ENCODE measurements at places on chromosomes 4 and X.

GRCh38 chrX:137166591-137166990 lies 132.8 kb upstream of the GPR101 start:
- DNase-seq = no peak

- DNase-seq = no peak
Observed at GRCh38 chr4:73964862-73965611, 16.8 kb downstream of the PF4 start.

- no peak for DNase-seq
Observed at GRCh38 chrX:149518236-149518635, 13.1 kb upstream of the IDS start.

DNA sequence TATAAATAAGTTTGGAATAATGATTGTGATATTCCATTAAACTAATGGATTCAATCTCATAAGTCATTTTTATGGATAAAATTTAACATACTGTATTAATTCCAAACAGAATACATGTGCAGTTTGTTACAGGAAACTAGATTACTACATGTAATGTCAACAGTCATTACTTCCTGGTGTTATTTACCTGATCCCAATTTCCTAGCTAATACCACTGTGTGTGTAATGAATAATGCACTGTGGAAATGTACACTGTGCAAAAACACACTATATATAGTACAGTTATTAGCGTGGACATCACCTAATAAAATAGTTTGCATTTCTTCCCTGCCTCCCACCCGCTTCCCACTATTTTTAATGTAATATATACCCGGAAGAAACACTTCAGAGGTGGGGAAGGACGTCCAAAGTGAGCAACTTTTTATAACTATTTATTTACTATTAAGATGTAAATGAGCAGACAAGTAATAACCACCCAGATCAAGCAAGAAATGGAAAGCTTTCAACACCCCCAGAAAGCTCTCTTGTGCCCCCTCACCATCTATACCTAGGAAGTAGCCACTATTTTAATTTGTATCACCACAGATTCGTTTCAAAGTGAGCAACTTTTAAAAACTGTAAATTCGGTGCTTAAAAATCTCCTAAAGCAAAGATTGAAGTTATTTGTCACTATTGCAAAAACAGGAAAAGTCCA lies 219.1 kb downstream of the THOC2 start:
- DNase-seq = no peak
